ENCODE measurements at places on chromosomes 13 and 19.

DNA sequence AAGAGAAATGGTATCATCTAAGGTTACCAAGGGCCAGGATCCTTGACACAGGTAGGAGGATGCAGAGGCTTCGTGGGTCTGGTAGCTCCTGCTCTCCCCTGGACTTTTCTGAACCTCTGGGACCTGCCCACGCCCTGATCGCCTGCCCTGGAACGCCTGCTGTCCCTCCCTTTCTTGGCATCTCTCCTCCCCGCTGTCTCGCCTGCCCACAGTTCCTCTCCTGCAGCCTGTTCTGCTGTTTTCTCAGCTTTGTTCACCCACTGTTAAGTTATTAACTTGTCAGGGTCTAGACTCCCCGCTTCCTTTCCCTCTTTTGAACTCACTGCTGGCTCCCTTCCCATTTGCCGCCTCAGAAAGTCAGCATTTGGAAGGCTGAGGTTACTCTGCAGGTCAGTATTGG lies 19.8 kb downstream of the SERP2 start:
- peaks cover 10% of the 10 kb centered on the region for H3K4me1 ChIP-seq
- H3K36me3 ChIP-seq, result no peaks in the 10 kb centered on the region
- H3K27me3 ChIP-seq, result no peaks in the 10 kb centered on the region
- H3K4me3 ChIP-seq, result no peak overlapping the region

DNA sequence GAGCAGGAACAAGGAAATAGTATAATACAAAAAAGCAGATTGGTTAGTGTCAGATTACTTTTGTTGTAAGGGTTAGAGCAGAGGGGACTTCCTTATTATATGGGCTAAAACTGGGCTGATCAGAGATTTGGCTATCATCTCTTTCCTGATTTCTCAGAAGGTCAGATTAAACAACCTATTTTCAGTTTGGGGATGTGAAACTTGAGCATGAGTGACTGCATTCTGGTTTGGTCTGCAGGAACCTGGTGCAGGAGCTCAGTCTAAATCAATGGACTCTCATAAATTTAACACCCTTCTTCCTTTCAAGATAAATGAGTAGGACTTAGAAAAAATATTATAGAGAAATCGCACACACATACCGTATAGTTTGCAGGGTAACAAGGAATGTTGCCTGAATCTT lies 12.9 kb upstream of the RFXAP start:
- H3K4me3 ChIP-seq, result no peak overlapping the region
- no peak overlapping the region for H3K27ac ChIP-seq
- H3K36me3 ChIP-seq, result no peaks in the 10 kb centered on the region
- H3K4me1 ChIP-seq, result no peaks in the 10 kb centered on the region
- DNase-seq, result no peak

DNA sequence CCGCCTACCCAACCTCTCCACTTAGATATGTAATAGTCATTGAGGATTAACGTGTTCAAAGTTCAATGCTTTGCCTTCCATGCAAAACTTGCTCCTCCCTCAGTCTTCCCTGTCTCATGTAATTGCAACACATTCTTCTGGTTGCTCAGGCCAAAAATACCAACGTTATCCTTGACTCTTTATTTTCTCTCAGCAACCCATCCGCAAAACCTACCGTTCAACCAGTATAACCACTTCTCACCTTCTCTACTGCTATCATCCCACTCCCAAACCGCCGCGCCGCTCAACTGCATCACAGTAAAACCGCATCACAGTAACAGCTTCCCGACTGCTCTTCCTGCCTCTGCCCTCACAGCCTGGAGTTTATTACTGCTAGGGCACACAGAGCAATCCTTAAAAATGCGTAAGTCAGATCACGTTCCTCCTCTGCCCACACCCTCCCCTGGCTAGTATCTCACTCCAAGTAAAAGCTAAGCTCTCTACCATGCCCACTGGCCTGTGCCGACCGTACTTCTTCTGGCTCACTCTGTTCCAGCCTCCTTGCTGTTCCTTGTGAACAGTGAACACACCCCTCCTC lies 8.2 kb downstream of the MTIF3 start:
- H3K27me3 ChIP-seq, result no peaks in the 10 kb centered on the region
- peaks cover 7% of the 10 kb centered on the region for H3K4me1 ChIP-seq
- peak overlapping the region; percentile 30 for H3K4me3 ChIP-seq
- DNase-seq, result no peak
- peak overlapping the region; percentile 12 for H3K27ac ChIP-seq

GRCh38 chr13:22883956-22884355 lies 296.8 kb upstream of the SGCG start:
- H3K27ac ChIP-seq, result peak overlapping the region; percentile 43
- no peak for DNase-seq
- H3K36me3 ChIP-seq, result no peaks in the 10 kb centered on the region
- H3K27me3 ChIP-seq, result no peaks in the 10 kb centered on the region
- H3K4me1 ChIP-seq, result no peaks in the 10 kb centered on the region

- no peaks in the 10 kb centered on the region for H3K4me1 ChIP-seq
- H3K4me3 ChIP-seq, result no peak overlapping the region
These were observed 146.8 kb downstream of the ABCC4 start for GRCh38 chr13:95154413-95154886.

DNA sequence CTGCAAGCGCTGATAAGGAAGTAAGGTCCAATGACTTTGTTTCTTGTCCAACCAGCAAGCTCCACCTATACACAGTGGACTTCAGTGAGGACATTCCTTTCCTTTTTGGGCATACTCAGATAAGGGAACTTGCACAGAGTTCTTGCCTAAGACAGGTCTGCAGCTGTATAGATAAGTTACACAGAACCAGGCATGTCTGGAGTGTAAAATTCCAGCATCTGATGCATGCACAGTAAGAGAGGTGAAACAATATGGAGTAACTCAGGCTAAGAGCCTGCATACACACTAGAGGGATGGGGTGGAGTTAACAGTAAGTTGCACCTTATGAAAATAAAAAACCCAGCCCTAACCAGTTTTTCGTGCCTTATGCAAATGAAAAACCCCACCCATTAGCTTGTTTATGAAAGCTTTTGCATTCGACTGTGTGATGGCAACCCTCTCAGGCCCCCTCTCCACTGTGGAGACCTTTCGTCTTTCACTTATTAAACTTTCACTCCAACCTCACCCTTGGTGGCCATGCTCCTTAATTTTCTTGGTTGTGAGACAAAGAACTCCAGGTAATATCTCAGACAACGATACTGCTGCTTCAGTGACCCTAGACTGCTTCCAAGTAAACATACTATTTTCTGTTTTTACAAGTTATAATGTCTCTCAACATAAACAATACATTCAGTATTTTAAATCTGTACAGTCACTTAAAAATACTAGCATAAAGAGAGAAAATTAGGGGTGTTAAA lies 2859.0 kb upstream of the PCDH20 start:
- no peak for DNase-seq
- H3K4me3 ChIP-seq, result no peak overlapping the region
- H3K27me3 ChIP-seq, result no peaks in the 10 kb centered on the region
- no peaks in the 10 kb centered on the region for H3K4me1 ChIP-seq

- no peaks in the 10 kb centered on the region for H3K36me3 ChIP-seq
- no peaks in the 10 kb centered on the region for H3K27me3 ChIP-seq
- H3K4me1 ChIP-seq, result peaks cover 16% of the 10 kb centered on the region
These were observed 6.4 kb downstream of the KLF16 start for GRCh38 chr19:1856698-1857603.

GRCh38 chr19:3982701-3983541 lies 2.3 kb downstream of the EEF2 start:
- peaks cover 25% of the 10 kb centered on the region for H3K4me1 ChIP-seq
- no peak overlapping the region for H3K4me3 ChIP-seq
- DNase-seq, result no peak
- H3K36me3 ChIP-seq, result peaks cover 4% of the 10 kb centered on the region
- H3K27ac ChIP-seq, result no peak overlapping the region
- no peaks in the 10 kb centered on the region for H3K27me3 ChIP-seq

- H3K36me3 ChIP-seq, result no peaks in the 10 kb centered on the region
- no peak overlapping the region for H3K27ac ChIP-seq
- H3K4me3 ChIP-seq, result peak overlapping the region; percentile 19
- peaks cover 8% of the 10 kb centered on the region for H3K4me1 ChIP-seq
- DNase-seq, result peak; percentile 56
- H3K27me3 ChIP-seq, result no peaks in the 10 kb centered on the region
These were observed 68.4 kb upstream of the TM9SF2 start for GRCh38 chr13:99432609-99433542.

DNA sequence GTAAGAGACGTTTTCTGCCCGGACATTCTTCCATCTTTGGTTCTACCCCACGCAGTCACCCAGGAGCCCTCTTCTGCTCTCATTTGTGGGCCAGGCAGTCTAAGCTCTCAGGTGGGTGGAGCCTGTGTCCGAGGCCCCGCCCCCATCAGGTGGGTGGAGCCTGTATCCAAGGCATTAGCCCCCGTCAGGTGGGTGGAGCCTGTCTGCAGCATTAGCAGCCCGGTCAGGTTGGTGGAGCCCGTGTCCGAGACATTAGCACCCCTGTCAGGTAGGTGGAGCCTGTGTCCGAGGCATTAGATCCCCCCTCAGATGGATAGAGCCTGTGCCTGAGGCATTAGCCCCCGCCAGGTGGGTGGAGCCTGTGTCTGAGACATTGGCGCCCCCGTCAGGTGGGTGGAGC lies 45.5 kb upstream of the C13orf46 start:
- no peaks in the 10 kb centered on the region for H3K27me3 ChIP-seq
- H3K4me1 ChIP-seq, result no peaks in the 10 kb centered on the region
- no peak overlapping the region for H3K4me3 ChIP-seq
- no peak for DNase-seq
- no peaks in the 10 kb centered on the region for H3K36me3 ChIP-seq

DNA sequence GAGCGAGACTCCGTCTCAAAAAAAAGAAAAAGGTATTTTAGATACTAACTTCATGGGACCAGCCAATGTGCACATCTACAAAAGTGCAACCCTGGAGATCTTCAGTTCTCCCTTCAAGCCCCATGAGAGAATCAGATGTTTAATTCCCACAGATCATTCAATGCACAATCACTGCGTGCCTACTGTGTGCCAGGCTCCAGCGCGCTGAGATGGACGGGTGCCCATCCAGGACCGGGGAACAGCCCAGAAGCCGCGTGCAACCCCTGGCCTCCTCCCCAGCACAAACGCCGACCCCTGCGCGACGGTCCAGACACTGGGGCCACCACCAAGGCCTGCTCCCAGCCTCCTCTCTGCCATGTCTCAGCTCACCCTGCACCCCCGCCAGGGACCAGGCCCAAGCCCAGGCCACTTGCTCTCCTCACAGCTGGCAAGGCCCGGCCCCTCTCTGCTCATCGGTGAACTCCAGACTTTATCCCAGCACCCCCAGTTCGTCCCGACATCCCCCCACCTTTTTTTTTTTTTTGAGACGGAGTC lies 5.3 kb downstream of the BTBD2 start:
- DNase-seq, result no peak
- no peaks in the 10 kb centered on the region for H3K27me3 ChIP-seq
- no peak overlapping the region for H3K27ac ChIP-seq

DNA sequence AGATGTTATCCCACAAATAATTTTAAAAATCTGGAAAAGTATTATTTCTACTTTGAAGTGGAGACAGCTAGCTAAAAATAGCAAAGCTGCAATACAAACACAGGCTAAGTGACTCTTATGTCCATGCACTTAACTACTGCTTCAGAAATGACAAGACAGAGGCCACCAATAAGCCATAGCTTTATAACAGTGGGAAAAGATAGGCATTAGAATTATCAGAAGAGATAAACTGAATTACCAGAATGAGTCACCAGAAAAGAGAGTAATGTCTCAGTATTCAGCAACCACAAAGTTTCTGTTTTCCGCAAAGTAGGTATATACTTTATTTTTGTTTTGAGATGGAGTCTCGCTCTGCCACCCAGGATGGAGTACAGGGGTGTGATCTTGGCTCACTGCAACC lies 17.1 kb downstream of the CLN5 start:
- no peak for DNase-seq
- H3K36me3 ChIP-seq, result peaks cover 26% of the 10 kb centered on the region
- no peaks in the 10 kb centered on the region for H3K4me1 ChIP-seq
- H3K27me3 ChIP-seq, result no peaks in the 10 kb centered on the region
- H3K4me3 ChIP-seq, result no peak overlapping the region

- no peaks in the 10 kb centered on the region for H3K4me1 ChIP-seq
- no peak for DNase-seq
- H3K27me3 ChIP-seq, result no peaks in the 10 kb centered on the region
- no peak overlapping the region for H3K4me3 ChIP-seq
These were observed 56.9 kb upstream of the KCTD4 start for GRCh38 chr13:45257638-45258333.

DNA sequence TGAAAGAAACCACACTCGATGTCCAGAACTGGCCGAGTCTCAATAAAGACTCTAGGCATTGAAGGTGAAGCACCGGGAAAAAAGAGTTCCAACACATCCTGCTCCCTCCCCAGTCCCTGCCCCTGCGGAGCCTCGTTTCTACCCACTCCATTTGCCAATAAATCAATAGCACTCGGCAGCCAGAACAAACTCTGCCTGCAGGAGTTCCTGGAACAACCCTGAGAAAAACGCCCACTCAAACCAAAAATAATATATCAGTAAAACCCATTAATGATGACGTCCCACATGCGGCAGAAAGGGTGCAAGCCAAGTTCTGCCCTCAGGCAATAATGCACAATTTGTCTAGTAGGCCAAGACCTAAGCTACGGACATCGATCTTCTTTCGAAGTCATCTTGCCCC lies 41.0 kb downstream of the PDCD5 start:
- no peak overlapping the region for H3K27ac ChIP-seq
- H3K36me3 ChIP-seq, result peaks cover 16% of the 10 kb centered on the region
- DNase-seq, result no peak
- no peaks in the 10 kb centered on the region for H3K4me1 ChIP-seq
